ENCODE measurements at places on chromosomes 13 and 19. TPM values are rescaled to one million over a fixed set of nuclear protein-coding genes. Genes with fewer than 3 reads are reported as not detected.

DNA sequence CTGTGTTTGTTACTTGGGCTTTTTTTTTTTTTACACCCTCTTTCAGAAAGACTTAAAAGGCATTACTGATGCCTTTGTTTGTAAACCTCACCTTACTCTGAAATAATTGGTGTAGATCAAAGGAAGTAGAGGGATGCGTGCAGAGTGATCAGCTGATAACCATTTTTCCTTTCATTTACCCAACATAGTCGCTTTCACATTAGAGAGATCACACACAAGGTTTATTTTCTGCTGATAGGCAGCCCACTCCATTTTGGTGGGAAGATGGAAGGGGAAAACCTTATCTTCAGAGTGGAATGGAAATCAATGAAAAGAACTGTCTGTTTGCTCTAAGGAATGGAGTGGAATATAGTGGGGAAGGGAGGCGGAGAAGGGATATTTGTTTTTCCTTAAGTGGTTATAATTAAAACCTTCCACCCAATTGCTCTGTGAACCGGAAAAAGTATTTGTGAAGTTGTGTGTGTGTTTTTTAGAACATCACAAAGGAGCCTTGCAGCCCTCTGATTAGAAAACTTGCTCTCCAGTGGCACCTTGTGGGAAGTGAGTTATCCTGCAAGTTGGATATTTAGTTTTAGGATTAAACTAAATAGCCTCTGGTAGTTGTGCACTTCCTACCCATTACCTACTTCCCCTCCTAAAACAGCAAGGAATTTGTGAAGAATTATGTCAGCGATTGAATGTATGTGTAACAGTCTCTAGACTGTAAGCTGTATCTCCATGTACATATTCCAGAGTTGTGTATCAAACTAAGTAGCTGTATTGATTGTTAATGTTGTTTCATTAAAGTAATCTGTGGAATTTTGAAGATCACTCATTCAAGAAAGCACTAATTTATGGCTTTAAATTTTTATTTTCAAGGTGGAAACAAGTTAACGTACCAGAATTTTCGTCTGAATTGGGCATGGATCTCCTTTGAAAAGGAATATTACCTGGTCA is 76.8 kb downstream of the FREM2 start:
- no peak overlapping the region for H3K27ac ChIP-seq
- peaks cover 2% of the 10 kb centered on the region for H3K4me1 ChIP-seq
- no peak for DNase-seq
- H3K36me3 ChIP-seq: no peaks in the 10 kb centered on the region
- no peak overlapping the region for H3K4me3 ChIP-seq

DNA sequence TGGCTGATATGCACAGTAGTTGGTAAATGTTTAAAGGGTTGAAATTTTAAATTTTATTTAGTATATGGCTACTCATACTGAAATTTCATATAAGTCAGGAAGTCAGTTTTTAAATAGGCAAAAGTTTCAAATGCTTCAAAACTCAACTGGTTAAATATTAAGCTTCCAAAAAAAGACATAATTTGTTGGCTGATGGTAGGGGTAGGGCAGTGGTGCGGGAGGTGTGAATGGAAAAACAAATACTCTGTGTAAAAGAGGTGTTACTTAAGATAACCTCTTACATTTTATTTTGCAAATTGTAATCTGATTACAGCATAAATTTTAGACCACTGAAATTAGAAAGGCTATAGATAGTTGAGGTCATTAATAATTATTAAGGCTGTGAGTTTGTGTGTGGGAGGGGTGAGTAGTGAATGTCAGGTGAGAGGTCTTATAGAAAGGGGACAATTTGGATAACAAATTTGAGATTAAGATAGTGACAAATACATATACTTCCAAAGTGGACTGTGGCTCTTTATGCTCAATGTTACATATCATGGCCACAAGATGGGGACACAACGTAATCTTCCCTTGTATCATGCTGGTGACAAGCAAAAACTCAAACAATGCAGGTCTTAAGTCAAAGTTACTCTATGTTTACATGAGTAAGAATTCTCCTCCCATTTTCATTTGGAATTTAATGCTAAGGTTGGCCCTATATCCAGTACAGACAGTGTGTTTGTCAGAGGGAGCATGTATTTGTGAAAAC is 36.6 kb upstream of the OXGR1 start:
- H3K27me3 ChIP-seq: peaks cover 16% of the 10 kb centered on the region
- H3K4me3 ChIP-seq: no peak overlapping the region
- no peak overlapping the region for H3K27ac ChIP-seq
- DNase-seq: no peak
- no peaks in the 10 kb centered on the region for H3K36me3 ChIP-seq

GRCh38 chr13:56953965-56954364 is 186.8 kb upstream of the PRR20A start:
- H3K4me3 ChIP-seq: no peak overlapping the region
- H3K36me3 ChIP-seq: no peaks in the 10 kb centered on the region
- H3K27me3 ChIP-seq: no peaks in the 10 kb centered on the region
- H3K27ac ChIP-seq: no peak overlapping the region
- no peak for DNase-seq

GRCh38 chr19:52585604-52586003 is 15.5 kb downstream of the ZNF701 start:
- H3K36me3 ChIP-seq: peaks cover 81% of the 10 kb centered on the region
- H3K27me3 ChIP-seq: no peaks in the 10 kb centered on the region
- no peak overlapping the region for H3K27ac ChIP-seq
- no peak for DNase-seq

- no peaks in the 10 kb centered on the region for H3K36me3 ChIP-seq
- no peak overlapping the region for H3K4me3 ChIP-seq
- no peaks in the 10 kb centered on the region for H3K27me3 ChIP-seq
- H3K27ac ChIP-seq: no peak overlapping the region
Measured at GRCh38 chr13:61151062-61151461, 264.6 kb downstream of the PCDH20 start.

DNA sequence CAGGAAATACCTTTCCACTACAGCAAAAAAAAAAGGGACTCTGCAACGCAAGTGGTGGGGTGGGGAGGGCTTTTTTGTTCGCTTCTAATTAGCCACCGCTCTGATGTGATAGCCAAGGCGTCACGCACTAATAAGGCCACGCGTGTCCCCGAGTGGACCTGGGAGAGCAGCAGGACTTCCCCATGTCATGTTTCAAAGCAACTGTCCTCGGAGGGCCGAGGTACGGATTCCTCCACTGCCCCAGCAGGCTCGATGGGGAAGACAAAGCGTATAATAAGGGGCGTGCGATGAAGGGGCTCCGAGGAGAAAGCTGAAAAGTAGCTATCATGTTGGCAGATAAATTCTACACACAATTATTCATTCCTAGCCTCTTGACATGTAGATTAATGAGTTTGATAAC is 179.7 kb upstream of the ZNF507 start:
- no peak overlapping the region for H3K4me3 ChIP-seq
- no peaks in the 10 kb centered on the region for H3K36me3 ChIP-seq
- peaks cover 4% of the 10 kb centered on the region for H3K27me3 ChIP-seq
- DNase-seq: no peak
- H3K27ac ChIP-seq: no peak overlapping the region

- H3K4me3 ChIP-seq: peak overlapping the region; percentile 67
- DNase-seq: peak; percentile 77
- peak overlapping the region; percentile 82 for H3K27ac ChIP-seq
- no peaks in the 10 kb centered on the region for H3K27me3 ChIP-seq
Measured at GRCh38 chr13:30373727-30374126, 48.6 kb upstream of the UBE2L5 start.

GRCh38 chr13:39655569-39656324 is at the start of gene COG6:
TSS of gene COG6 (plus strand) at chr13:39655662. CDS start at chr13:39655727, 65 bp downstream.
- DNase-seq: peak; percentile 96
- H3K4me1 ChIP-seq: peaks cover 18% of the 10 kb centered on the region
- H3K36me3 ChIP-seq: peaks cover 5% of the 10 kb centered on the region
- H3K27me3 ChIP-seq: no peaks in the 10 kb centered on the region

DNA sequence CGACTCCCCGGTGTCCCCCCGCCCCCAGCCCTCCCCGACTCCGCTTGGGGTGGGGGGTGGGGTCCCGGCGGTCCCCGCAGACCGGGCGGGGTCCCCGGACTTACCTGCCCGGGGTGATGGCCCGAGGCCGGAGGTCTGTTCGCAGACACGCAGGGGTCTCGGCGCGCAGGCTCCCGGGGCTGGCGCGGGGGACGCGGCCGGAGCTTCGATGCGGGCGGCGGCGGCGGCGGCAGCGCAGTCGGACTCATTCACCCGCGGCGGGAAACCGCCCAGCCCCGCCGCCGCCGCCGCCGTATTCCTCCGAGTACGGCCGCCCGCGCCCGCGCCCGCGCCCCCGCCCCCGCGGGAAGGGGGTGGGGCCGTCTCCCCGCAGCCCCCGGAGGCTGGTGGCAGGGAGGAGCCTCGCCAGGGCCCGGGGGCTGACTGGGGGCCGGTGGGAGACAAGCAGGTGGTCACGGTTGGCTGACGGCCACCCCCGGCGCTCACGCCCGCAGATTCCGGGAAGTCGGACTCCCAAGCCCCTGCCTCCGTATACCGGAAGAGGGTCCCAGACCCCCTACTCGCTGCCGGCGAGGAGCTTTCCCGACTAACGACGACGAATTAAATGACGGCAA is at the start of gene C2CD4C:
Gene C2CD4C, minus strand, starts transcription at position 246 of the 614 bp plus-strand sequence. CDS start 786 bp downstream, outside the sequence.
- peak; percentile 23 for DNase-seq
- peak within 1 kb of the TSS; percentile 68 for H3K4me3 ChIP-seq
- peaks cover 16% of the 10 kb centered on the region for H3K27me3 ChIP-seq
- H3K27ac ChIP-seq: no peak within 1 kb of the TSS

DNA sequence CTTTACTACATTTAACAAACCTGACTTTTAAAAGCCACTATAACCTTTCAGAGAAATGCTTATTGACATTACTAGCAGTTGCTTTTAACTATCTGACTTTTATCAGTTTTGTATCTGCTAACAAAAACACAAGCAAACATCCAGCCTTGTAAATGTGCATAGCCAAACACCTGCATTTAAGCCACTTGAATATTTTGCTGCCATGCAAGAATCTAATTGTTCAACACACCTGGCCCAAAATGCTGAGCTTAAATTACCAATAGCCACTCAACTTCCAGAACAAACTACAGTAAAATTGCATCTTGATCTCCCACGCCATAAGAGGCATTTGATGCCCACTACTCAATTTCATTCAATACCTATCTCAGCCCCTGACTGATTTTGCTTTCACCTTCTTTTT is 9.3 kb downstream of the ZIC5 start:
- DNase-seq: no peak
- H3K27me3 ChIP-seq: peaks cover 70% of the 10 kb centered on the region
- H3K4me3 ChIP-seq: no peak overlapping the region
- H3K4me1 ChIP-seq: peaks cover 16% of the 10 kb centered on the region
- H3K36me3 ChIP-seq: no peaks in the 10 kb centered on the region
- no peak overlapping the region for H3K27ac ChIP-seq

- no peak for DNase-seq
- H3K27ac ChIP-seq: no peak overlapping the region
- peaks cover 15% of the 10 kb centered on the region for H3K27me3 ChIP-seq
- peaks cover 3% of the 10 kb centered on the region for H3K4me1 ChIP-seq
- H3K4me3 ChIP-seq: no peak overlapping the region
Measured at GRCh38 chr19:7288977-7289376, 5.2 kb downstream of the INSR start.

GRCh38 chr19:33277434-33277833 is 24.9 kb downstream of the CEBPA start:
- no peak overlapping the region for H3K27ac ChIP-seq
- no peak overlapping the region for H3K4me3 ChIP-seq
- peaks cover 23% of the 10 kb centered on the region for H3K4me1 ChIP-seq
- DNase-seq: no peak
- H3K36me3 ChIP-seq: no peaks in the 10 kb centered on the region
- no peaks in the 10 kb centered on the region for H3K27me3 ChIP-seq

- H3K27me3 ChIP-seq: no peaks in the 10 kb centered on the region
- DNase-seq: no peak
- H3K27ac ChIP-seq: no peak overlapping the region
Measured at GRCh38 chr19:47693489-47693888, 19.7 kb upstream of the EHD2 start.

DNA sequence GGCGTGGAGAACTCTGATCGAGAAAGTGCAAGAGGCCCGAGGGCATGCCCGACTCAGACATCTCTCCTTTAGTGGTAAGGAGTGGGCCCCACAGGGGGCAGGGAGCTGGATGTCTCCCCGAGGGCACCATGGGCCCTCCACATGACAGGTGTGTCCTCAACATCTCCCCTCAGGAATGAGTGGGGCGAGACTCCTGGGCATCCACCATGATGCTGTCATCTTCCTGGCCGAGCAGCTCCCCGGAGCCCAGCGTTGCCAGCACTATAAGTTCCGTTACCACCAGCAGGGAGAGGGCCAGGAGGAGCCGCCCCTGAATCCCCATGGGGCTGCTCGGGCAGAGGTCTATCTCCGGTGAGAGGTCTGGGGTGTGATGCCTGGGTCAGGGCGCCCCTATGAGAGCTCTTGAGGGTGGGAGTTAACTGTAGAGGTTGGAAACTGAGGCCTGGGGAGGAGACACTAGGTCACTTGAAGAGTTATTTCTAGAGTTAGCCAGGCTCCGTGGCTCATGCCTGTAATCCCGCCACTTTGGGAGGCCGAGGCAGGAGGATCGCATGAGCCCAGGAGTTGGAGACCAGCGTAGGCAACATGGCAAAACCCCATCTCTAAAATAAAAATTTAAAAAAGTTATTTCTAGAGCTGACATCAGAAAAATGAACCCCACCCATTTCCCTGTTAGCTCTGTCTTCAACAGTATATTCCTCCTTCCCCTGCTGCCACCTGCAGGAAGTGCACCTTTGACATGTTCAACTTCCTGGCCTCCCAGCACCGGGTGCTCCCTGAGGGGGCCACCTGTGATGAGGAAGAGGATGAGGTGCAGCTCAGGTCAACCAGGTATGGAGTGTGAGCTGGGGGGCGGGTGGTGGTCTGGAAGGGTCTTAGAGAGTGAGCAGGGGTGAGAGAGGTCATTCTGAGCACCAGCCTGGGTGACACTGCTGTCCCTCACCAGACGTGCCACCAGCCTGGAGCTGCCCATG is 5.1 kb downstream of the IGFLR1 start:
- peak; percentile 42 for DNase-seq
- no peaks in the 10 kb centered on the region for H3K27me3 ChIP-seq
- H3K4me3 ChIP-seq: no peak overlapping the region
- peak overlapping the region; percentile 67 for H3K27ac ChIP-seq
- H3K36me3 ChIP-seq: peaks cover 47% of the 10 kb centered on the region
- peaks cover 11% of the 10 kb centered on the region for H3K4me1 ChIP-seq

The PRSS57 gene
- total RNA-seq: not detected

The NALCN gene
- not detected for total RNA-seq

The FIZ1 gene
- 13.8 TPM for total RNA-seq

The ZGLP1 gene
- 2.0 TPM for total RNA-seq

The GNG14 gene
- not detected for total RNA-seq

The SHISA7 gene
- total RNA-seq: not detected

The CGB1 gene
- total RNA-seq: not detected

The NPAS1 gene
- total RNA-seq: not detected

The POSTN gene
- not detected for total RNA-seq

The CGB5 gene
- not detected for total RNA-seq

The BRCA2 gene
- 23.1 TPM for total RNA-seq

The PCCA gene
- total RNA-seq: 7.9 TPM
